ENCODE measurements at places on chromosomes 4 and X. TPM values are rescaled to one million over a fixed set of nuclear protein-coding genes. Genes with fewer than 3 reads are reported as not detected.

Gene SPRY1
- total RNA-seq = 73.7 TPM

Gene OPN1MW
- total RNA-seq = not detected

Gene MUC7
- total RNA-seq = not detected

Gene TRAM1L1
- not detected for total RNA-seq

Gene UGT2B11
- total RNA-seq = not detected

Gene FAM149A
- 1.2 TPM for total RNA-seq

Gene MAGEC2
- not detected for total RNA-seq

DNA sequence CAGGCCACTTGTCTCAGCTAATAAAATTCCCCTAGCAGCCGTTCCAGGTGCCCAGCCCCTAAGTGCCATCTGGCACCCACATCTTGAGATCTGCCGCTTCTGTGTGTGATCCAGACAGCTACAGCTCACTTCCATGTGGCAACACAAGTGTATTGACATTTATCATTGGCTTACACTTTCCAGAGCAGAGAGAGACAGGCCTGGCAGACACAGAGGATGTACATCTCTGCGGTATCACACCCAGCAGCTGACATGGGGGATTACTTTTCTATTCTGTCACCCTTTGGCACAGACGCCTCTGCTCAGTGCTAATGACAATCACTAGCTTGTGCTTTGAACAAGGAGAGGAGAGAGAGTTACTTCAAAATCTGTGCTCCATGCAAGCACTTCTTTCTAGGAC, 195.9 kb downstream of the KDR start:
- DNase-seq = no peak

- DNase-seq = no peak
These were observed 141.4 kb downstream of the PTTG2 start for GRCh38 chr4:38101563-38101962.

- DNase-seq = no peak
These were observed 40.2 kb downstream of the HOPX start for GRCh38 chr4:56640621-56641493.

GRCh38 chrX:9785254-9785943, 830 bp upstream of the SHROOM2 start:
- DNase-seq = no peak

- no peak for DNase-seq
These were observed 141.0 kb downstream of the ARX start for GRCh38 chrX:24874604-24875247.

DNA sequence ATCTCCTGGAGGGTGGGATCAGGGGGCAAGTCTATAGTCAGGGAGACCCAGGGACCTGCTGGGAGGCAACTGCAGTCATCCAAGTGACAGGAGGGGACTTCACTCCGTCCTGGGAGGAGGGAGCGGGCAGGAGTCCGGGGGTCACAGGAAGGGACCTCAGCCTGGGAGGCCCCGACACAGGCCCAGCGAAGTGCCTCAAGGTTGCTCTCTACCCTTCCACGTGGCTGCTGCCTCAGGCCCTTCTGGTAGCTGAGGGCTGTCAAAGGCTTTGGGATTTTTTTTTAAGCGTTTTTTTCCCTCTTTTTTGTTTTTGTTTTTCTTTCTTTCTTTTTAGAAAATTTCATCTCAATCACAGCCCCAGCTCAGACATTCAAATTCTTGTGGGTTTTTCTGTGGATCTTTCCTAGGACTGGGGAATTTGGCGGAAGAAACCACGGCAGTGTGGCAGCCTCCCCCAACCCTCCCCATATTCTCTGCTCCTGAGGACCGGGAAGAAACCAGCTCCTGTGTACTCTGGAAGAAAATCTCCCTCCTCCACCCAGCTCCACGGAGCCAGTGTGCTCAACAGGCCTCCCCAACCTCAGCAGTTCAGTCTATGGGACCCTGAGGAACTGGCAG, 1.4 kb upstream of the HAUS7 start:
- no peak for DNase-seq

DNA sequence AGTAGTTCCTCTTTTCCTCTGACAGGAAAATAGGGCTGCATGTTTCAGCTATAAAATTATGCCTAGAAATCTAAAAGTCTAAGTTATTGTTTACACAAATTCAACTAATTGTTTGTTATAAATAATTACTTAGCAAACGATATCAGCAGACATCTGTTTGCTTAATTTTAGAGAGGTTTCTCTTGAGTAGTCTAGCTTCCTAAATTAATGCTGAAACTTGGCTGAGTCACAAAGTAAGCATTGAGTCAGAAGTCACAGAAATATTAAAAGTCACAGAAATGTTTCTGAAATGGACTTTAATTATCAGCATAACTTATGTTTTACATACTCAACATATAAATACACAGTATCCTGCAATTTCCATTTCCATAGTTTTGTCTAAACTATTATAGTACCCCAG, 1044.0 kb downstream of the CCSER1 start:
- DNase-seq = no peak

- DNase-seq = no peak
These were observed 77.2 kb downstream of the REPS2 start for GRCh38 chrX:17023661-17024060.

DNA sequence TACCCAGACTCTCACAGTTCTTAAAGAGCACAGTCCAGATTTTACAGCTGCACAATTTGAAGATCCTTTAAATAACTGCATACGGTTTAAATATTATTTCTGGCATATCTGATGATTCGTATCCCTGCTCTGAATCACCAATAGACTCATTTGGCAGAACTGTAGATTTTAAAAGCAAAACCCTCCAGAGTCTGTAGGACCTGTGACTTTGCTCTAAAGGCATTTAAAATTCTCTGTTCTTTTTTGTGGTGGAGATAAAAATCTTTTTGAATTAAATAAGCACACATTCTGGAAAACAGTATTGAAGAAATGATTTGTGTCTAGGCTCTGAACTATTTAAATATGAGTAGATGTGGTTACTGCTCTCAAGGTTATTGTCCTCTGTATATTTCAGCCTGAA, 246.2 kb upstream of the PITX2 start:
- DNase-seq = no peak

DNA sequence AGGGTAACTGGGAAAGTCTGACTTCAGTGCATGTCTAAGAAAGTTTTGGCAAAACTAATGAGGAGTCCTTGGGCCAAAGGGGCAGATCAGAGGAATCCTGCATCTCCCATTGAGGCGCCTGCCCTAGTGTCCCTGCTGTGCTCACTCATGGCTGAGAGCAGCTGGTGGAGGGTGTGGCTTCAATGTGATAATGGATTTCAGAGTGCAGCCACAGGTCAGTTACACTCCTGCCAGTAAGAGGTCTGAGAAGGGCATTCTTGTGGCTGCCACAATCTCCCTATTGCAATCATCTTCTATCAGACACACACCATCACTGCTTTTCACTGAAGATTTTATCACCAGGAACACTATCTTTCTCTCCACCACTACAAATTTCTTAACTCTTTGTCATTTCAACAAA, 457.1 kb downstream of the MID1IP1 start:
- DNase-seq = no peak

DNA sequence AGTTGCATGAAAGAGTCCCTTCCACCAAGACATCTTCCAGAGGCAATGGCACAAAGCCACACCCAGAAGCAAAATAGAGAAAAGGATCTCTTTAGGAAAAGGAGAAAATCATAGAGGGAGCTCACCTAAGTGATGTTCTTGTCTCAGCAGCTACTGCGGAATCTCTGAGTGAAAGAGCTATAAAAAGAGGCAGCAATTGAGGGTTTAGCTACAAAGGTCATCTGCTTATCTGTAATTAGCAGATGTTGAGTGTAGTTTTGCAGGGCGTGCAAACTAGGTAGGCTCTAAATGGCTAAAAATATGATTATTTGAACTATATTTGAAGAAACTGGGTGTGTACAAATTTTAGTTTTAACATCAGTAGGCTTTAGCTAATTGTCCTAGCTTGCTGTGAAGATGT, 276.0 kb downstream of the HS3ST1 start:
- DNase-seq = no peak

- DNase-seq = no peak
These were observed 201.2 kb downstream of the CHIC2 start for GRCh38 chr4:53863158-53863557.

DNA sequence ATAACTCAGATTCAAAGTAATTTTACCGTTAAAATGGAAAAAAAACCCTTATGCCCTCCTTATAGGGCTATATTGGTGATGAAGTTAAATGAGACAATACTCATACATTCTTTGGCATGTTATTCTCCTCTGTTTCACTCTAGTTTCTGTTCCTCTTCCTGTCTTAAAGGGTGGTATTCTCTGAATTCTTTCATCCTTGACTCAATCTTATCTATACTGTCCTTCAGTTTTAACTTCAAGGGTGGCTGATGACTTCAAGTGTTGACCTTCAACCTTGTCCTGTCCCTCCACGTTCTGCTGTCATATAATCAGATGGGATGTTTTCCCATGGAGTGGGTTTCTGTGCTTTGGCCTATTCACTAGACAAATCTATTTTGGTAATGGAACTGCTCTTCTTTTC, 44.0 kb downstream of the ZNF518B start:
- DNase-seq = no peak

Measured in activated CD8-positive, alpha-beta memory T cell treated with anti-CD3 and anti-CD28 coated beads, Interleukin-2, amount 10 ng/mL, durations not matched to agents 7 days and 5 days (primary cell).